ENCODE measurements at places on chromosomes 2 and 18.
A peak's percentile ranks its signal among the peaks of the same experiment; 100 is the strongest.

GRCh38 chr2:240997856-240998705 is at the start of gene SNED1:
TSS of gene SNED1 (plus strand) at chr2:240998618. CDS start at chr2:240998838, 220 bp downstream.
- DNase-seq = peak; percentile 63

DNA sequence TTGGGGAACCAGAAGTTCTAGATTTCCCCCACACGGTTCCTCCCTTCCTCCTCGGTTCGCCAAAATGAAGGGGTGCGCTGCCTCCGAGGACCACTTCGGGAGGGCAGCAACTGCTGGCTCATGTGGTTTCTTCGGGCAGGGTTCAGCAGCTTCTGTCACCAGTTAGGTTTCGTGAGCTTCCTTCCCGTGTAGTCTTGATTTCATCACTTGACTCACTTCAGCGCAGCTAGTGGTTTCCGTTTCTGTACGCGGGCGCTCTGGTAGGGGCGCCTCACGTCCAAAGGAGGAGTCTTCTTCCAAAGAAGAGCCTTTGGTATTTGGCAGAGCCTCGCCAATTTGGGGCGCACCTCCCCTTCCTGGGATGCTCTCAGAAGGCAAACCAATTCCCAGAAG is 485 bp upstream of the GALNT3 start:
- DNase-seq = peak; percentile 33

DNA sequence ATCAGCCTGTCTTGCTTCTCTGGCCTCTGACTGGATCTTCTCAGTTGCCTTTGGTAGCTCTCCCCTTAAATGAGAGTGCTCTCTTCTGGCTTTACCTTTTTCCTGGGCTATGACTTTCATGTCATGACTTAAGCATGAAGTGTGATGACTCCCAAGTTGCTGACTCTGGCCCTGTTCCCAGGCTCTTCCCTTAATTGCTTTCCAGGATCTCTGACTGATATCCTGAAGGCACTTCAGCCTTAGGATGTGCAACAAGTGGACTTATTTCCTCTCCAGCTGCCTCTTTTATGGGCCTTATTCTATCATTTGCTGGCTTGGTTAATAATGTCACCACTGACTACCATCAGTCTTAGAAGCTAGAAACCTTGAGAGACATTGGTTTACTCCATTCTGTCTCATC is 17.4 kb downstream of the SEMA4F start:
- DNase-seq = no peak

DNA sequence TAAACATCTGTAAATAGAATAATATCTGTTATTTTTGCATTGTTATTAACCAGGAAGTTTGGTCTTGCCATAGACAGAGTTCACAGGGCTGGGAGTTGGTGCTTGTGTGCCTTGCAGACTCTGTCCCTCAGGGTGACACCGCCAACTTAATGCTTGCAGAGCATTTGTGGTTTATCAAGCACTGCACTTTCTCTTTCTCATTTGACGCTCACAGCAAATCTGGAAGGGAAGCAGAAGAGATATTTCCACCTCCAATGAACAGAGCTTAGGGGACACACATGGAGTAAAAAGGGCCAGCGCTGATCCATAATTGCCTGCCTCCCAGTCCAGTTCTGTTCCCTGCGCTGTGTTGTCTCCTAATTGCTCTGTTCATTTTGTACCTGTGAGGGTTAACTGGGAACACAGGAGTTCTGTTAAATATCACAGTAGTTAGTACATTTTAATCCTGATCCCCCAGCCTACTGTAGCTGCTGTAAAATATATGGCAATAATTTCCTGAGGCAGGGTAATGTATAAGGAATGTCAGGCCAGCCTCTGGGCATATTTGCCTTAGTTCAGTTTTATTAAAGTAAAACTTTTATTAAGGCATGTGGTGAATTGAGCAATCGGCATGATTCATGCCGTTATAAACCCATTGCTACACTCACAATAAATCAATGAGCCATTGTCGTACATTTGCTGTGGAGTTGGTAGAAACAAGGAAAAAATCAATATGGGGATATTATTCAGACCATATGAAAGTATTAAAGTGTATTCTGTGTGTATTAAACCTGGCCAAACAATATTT is 182.5 kb upstream of the OSR1 start:
- DNase-seq = peak; percentile 90

GRCh38 chr2:143226714-143227541 is 97.7 kb downstream of the ARHGAP15 start:
- DNase-seq = no peak

- DNase-seq = no peak
These were observed 859 bp upstream of the INO80D start for GRCh38 chr2:206086716-206087350.

DNA sequence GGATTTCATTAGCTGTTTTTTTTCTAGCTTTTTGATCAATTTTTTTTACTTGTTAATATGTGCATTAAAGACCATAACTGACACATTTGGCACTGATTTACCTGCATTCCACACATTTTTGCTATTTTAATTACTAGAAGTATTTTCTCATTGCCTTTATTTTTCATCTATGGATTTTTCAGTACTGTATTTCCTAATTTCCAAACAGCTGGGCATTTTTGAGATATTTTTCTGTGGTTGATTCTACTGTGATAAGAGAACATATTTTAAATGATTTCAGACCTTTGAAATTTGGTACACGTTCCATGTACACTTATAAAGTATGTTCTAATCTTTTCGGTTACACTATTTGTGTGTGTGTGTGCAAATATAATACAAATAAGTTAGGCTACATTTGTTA is 135.3 kb downstream of the PARD3B start:
- DNase-seq = no peak
